ENCODE measurements at places on chromosomes 16 and 17.

- DNase-seq = peak; percentile 13
Observed at GRCh38 chr17:72971226-72971880, 121.1 kb downstream of the SLC39A11 start.

DNA sequence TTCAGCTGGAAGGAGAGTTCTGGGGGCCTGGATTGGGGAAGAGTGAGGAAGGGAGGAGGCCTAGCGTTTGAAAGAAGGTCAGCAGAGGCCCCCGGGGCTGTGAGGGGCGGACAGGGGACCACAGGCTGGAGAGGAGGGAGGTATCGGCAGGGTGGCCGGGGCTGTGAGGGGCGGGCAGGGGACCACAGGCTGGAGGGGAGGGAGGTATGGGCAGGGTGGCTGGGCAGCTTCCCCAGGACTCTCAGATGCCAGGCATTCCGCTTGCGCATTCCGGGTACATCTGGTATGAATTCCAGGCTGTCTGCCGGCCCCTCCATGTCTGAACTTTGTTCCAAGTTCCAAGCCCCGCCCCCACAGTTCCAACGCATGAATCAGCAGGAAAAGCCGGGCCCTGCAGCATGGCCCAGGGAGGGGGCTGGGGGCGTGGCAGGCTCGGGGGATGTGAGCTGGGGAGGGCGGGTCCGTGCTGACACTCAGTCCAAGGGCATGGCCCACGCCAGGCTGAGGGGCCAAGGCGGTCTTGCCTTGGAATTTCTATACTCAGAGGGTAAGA, 4.3 kb upstream of the TLCD2 start:
- no peak for DNase-seq

DNA sequence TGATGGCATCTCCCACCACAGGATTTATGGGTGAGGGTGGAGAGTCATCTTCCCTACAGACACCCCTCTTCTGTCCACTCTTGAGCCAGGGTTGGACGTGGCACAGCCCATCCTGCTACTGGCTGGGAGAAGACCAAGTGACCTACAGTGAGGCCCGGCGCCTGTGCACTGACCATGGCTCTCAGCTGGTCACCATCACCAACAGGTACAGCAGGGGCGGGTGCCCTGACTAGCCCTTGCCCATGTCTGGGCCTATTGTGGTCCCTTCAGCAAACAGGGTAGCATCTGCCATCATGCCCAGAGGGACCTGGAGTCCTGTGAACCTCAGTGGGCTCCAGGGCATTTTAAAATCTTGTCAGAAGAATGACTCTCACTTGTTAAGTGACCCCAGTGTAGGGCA, 48.2 kb downstream of the MRC2 start:
- no peak for DNase-seq

- DNase-seq = no peak
Observed at GRCh38 chr17:27417596-27418365, 38.5 kb upstream of the KSR1 start.

DNA sequence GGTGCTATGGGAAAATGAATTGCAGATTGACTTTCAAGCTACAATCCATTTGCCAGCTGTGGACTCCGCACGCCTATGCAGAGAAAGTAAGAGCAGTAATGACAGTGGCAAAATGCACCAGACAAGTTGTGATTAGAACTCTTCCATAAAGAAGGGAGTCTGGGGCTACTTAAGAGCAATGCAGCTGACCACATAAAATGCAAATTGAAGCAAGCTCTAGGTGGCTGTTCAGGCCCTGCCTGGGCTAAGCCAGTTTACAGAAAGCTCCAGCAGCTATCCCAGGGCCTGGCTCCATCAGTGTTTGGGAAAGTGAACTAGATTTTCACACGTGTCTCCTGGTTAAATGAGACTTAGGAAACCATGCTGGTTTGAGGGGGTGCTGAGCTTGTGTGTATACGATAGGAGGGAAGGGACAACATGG, 2.2 kb upstream of the MAP2K6 start:
- DNase-seq = no peak

DNA sequence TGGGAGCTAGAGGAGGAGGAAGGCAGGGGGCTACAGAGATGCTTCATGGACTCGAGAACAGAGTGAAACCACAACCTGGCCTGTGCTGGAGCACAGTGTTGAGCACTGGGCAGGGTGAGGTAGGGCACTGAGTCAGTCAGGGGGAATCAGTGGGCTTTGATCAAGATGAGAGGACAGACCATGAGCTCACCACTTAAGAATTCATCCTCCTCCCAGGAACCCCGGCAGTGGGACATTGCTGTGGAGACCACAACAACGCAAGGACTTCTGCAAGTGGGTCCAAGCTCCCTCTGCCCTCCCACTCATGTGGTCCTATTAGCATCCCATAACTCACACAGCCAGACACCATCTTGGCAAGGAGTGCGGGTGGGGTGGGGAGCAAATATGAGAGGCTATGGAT, 1.7 kb upstream of the CES5A start:
- DNase-seq = no peak

DNA sequence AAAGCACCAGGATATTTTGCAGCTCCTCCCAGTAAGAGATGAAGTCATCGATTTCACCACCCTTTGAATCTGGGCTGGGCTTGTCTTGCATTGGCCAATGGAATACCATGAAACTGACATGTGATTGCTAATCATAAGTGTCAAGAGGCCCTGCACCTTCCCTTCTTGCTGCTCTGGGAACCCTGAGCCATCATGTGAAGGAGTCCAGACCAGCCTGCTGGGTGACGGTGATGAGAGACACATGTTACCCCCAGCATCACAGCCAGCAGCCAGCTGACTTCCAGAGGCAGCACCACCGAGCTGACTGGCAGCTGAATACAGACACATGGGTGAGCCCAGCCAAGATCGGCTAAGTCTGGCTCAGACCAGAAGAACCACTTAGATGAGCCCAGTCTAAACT, 43.6 kb upstream of the CACNG4 start:
- DNase-seq = no peak
